NCI-H69 (cell line): ENCODE measurements at places on chromosomes 1 and 21.

DNA sequence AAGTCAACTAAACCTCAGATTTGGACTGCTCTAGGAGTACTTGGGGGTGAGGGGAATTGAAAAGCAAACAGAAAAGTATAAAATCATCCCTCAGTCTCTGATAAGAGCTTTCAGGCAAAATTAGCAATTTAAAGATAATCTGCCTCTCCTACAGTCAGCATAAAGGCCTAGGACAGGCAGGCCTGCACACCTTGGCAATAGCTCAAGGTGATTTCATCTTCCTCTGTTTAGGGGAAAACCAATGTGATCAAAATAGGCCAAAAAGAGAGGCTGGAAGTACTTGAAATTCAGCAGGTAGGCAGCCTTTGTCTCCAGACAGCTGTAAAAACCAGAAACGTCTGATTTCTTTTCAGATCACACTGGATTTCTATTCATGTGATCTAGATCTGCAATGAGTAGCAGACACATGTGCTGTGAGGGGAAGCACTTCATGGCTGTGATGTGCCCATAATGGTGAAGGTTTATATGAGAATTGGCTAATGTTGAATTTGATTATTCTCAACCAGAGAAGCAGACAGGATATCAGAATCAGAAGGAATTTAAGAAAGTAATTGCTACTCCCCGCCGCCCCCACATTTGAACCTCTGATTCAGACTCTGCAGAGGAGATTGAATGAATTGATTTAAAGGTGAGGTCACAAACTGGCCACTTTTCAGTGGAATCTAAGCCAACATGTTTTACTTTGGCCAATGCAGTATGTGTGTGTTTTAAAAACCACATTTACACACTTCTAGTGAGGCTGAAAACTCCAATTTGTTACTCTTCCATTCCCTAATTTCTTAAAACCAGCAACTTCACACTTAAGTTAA, 45.8 kb upstream of the DNASE2B start:
- no peak for DNase-seq

DNA sequence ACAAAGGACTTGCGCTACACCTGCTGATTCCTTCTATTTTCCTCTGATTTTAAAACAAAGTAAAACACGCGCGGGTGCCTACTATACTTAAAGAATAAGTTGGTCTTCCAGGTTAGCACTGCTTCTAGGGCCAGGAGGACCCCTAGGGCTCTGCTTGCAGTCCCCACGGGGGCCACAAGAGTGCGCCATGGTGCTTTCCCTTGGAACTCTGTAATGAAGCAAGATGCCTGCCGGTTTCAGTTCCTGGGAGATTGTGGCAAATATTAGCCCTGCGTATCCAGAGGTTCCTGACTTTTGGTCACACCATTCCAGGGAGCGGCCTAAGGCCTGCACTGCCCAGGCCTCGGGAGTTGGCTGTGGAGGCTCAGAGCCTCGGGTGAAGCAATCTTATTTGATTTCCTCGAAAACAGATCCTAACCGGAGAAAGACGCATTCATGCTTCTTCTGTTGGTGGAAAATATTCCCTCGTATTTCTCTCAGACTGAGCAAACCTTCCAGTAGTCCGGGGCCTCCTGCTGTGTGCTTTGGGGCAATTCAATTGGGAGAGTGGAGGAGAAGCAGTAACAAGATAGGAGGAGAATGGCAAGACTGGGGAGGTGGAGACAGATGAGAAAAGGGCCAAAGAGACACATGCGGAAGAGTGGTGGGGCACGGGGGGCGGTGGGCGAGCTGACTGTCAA, 25.3 kb downstream of the ADAM30 start:
- peak; percentile 78 for DNase-seq

GRCh38 chr1:18009478-18009961, 98.1 kb upstream of the IGSF21 start:
- no peak for DNase-seq

DNA sequence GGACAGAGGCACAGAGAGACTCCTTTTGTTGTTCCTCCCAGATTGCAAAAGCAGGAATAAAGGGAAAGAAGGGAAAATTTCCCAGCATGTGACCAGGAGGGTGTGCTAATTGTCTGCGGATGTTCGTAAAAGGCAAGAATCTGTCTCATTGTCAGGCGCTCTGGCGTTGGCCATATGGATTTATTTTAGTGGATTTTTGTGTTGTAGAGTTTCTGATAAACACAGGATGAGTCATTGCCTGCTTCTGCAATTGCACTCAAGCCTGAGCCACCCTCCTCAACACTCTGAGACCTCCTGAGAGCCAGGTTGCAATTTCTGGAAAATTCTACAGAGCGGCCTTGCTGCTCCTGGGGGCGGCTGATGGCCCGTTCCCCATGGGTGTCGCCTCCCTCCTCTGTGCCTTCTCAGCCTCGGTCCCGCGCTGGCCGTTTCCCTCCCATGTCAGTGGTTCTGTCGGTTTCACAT, 227.7 kb downstream of the KAZN start:
- peak; percentile 15 for DNase-seq

DNA sequence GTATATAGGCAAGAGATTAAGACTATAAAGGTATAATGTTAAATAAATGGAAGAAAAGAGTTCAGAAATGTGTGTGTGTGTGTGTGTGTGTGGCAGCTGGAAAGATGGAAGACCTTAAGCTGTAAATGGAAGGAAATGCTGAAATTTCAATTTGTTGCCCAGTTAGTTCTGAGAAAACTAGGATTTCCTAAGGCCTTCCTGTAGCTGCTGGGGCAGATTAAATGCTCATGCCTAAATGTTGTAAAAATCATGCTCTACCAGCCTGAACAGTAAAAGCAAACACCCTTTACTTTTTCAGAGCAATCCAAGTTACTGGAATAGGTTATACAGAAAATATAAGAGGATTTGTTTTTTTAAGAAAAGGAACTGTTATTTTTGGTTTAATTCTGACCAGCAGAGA, 8.3 kb downstream of the ADCY10 start:
- DNase-seq = no peak
